ENCODE measurements at places on chromosomes 5 and 9.

DNA sequence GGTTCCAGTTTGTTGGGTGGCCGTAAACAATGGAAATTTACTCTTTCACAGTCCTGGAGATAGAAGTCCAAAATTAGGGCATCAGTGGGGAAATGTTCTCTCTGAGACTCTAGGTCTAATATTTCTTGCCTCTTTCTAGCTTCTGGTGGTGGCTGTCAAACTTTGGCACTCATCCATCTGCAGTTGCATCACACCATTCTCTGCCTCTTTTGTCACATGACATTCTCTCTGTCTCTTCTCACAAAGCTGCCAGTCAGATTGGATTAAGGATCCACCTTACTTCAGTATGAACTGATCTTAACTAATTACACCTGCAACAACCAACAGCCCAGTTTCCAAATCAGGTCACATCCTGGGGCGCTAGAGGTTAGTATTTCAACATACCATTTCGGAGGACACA lies 222.9 kb upstream of the FTMT start:
- DNase-seq, result no peak

- no peak for DNase-seq
These were observed 27.6 kb downstream of the ADAMTS2 start for GRCh38 chr5:179317411-179318220.

- DNase-seq, result no peak
These were observed 339.7 kb upstream of the CLINT1 start for GRCh38 chr5:158198636-158199035.

DNA sequence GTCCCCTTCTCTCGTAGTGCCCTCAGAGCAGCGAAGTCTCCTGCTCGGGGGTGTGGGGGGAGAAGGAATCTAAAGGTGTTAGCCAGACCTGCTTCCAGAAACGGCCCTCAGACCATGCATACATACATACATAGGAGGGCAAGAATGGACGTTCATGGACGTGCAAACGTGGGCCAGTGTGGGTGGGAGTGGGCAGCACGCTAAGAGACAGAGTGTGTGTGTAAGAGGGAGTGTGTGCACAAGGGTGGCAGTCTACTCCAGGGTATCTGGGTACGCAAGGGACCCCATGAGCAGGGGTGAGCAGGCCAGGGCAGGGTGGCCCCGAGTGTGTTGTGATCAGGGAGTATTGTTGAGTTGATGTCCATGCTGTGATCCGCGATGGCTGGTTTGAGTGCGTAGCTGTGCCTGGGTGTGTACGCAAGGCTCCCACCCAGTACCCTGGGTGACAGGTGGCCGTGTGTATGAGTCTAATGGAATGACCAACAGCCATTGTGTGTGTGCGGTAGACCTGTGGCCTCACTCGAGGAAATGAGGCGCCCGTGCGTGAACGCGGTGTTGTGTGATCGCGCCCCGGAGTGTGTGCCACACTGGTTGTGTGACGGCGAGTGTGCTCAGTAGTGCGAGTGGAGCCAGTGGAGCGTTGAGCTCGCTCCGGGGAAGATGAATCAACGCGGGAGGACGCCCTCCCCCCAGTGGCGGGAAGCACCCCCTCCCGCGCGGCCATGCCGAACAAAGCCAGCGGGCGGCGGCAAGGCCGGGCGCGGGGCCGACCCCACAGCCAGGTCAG lies 826 bp downstream of the GPRIN1 start:
- DNase-seq, result no peak

- no peak for DNase-seq
These were observed 30.4 kb upstream of the FYB1 start for GRCh38 chr5:39249564-39250274.

DNA sequence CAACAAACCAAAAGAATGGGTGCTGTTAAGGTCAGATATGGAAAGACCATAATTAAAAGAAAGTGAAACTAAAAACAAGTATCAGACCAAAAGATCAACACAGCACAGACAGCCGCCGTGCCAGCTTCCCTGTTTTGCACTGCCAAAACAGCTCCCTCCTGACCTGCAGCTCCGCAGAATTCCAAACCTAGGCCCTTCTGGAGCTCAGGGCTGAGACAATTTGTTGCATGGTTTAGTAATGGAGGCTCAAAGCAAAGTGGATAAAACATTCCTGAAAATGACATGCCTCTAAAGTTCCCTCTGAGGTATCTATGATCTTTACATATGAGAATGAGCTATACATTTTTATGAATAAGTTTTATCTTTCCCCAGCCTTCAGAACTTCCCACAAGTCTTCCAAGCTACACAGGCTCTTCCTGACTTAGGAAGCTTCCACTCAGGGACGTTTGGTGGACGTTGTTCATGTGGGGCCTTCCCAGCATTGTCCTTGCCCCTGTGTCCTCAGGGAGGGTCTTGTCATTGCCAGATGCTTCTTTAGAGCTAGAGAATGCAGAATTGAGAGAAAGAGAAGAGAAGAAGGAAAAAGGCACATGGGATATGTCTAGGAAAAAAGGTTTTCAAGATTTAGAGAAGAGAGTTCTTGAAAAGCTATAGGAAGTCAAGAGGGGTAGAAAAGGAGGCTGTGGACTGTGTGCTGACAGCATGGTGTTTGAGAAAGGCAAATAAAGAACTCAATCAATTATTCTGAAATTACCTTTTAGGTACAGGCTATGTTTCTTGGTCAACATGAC lies 28.4 kb upstream of the SSBP2 start:
- DNase-seq, result no peak

DNA sequence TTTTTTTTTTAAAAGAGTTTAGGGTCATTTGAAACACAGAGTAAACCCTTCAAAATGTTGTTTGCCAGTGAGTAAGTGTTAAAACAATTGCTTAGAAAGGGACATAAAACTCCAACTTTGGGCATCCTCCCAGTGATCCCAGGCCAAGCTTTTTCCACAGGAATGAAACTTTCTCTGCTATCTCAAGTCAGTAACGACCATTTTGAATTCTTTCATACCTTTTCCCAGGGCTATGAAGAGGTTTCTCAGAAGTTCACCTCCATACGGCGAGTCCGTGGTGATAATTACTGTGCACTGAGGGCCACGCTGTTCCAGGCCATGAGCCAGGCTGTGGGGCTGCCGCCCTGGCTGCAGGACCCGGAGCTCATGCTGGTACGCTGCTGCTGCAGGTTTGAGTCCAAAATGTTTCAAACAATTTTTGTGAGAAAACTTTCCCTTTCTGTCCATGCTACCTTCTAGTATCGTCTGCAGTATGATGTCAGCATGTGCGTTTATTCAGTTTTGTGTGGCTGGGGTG lies 16.8 kb downstream of the OTULIN start:
- DNase-seq, result no peak

DNA sequence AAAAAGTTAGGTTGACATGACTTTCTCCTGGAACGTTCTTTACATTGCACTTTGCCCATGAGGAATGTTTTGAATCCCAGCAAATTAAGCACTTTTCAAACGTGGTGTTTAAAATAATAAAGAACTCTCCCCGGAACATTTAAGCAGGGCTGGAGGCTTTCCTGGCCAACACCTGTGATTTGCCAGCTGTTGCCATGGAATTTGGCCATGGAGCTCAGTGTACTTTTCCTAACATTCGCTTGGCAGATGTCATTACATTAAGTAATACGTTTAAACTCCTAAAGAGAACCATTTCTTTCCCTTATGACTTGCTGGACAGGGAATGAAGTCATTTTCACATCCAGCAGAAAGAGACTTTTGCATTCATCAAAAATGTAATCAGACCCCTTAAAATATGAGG lies 146.1 kb downstream of the GAS1 start:
- no peak for DNase-seq

DNA sequence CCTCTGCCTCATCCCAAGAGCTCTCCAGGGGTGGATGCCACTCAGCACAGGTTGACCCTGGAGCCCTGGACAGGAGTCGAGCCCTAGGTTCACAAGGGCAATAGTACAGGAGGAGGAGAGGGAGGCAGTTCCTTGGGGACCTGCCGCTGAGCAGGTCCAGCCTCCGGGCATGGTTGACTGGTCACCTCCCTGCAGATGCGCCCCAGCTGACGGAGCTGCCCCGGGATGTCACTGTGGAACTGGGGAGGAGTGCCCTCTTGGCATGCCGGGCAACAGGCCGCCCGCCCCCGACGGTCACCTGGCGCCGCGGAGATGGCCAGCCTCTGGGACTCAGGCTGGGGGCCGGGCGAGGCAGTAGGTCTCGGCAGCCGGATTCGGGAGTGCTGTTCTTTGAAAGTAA lies 53.7 kb downstream of the HMCN2 start:
- no peak for DNase-seq

GRCh38 chr5:177355868-177356168 lies 1.9 kb upstream of the RGS14 start:
- no peak for DNase-seq

DNA sequence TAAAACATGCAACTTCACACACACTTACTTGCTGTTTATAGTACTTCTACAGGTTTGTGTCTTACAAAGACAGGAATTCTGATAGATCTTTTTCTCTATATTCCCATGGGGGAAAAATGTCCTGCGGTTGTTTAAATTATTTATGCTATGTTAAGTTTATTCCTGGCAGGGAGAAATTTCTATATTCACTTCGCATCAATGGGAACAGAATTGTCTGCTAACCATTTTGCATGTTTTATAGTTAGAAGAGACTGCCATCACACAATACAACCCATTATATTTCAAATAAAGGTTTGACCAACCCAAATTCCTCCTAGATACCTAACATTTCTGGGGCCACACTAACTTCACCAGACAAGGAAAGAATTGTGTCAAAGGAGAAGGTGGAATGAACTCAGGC lies 110.0 kb upstream of the PRR16 start:
- no peak for DNase-seq

DNA sequence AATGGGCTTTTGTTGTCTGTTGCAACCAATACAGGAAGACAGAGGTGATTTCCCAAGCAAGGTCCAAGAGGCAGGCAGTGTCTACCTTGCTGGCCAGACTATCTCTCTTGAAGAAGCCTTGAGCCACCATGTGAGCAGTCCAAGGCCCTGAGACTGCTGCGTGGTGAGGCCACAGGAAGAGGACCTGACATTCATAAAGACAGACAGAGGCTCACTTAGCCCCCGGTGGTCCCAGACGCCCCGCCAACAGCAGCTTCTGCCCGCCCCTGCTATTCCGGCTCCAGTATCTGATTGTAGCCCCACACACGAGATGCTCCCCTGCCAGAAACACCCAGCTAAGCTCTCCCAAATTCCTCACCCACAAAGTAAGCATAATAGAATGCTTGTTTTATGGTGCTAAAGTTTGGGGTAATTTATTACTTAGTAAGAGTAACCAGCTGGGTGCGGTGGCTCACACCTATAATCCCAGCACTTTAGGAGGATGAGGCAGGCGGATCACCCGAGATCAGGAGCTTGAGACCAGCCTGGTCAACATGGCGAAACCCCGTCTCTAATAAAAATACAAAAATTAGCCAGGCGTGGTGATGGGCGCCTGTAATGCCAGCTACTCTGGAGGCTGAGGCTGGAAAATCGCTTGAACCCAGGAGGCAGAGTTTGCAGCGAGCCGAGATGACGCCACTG lies 22.8 kb upstream of the FUBP3 start:
- no peak for DNase-seq

DNA sequence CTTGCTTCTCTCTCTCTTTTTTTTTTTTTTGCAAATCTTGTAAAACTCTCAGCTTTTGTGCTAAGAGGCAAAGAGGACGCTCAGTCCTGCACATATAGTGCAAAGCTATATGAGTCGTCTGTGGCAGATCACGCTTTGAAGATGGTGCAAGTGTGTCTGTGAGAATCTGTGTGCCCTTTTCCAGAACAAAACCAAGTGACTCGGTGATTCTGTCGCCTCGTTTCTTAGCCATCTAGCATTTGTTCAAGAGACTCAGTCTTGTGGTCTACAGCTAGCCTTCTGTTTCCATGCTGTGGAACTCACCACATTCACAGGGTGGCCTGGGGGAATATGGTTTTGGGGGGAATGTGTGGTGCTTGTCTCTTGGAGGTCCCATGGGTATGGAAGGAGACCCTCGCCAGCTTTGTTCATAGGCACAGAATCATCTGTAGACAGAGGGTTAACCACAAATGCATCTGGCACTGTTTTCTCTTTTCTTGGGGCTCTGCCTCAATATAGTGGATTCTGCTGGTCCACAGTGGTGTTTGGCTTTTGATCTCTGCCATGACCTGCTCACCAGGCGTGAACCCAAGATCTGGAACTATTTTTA lies 82.1 kb downstream of the C9orf152 start:
- no peak for DNase-seq

GRCh38 chr9:111016016-111016415 lies 22.3 kb downstream of the LPAR1 start:
- DNase-seq, result no peak

GRCh38 chr5:39569857-39570256 lies 145.1 kb upstream of the DAB2 start:
- no peak for DNase-seq

GRCh38 chr5:173919443-173919842 lies 31.3 kb downstream of the CPEB4 start:
- DNase-seq, result no peak

DNA sequence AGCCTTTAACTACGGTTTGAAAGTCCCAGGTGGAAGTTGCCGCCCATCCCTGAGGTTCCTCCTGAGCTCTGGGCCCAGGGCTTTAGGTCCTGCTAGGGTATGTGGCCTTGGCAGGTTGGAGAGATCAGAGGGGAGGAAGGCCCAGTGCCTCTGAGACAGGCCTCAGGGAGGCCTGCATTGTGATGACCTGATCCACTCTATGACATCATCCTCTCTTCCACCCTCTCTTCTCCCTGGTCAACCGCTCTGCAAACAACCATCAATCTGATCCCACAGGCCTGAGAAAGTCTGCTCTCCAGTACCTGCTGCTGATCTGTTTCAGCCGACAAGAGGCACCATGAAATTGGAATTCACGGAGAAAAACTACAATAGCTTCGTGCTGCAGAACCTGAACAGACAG lies at the start of gene CCIN:
Gene CCIN, plus strand, starts transcription at position 223 of the 400 bp plus-strand sequence. Its CDS starts 115 bp downstream, at position 338.
- DNase-seq, result no peak

DNA sequence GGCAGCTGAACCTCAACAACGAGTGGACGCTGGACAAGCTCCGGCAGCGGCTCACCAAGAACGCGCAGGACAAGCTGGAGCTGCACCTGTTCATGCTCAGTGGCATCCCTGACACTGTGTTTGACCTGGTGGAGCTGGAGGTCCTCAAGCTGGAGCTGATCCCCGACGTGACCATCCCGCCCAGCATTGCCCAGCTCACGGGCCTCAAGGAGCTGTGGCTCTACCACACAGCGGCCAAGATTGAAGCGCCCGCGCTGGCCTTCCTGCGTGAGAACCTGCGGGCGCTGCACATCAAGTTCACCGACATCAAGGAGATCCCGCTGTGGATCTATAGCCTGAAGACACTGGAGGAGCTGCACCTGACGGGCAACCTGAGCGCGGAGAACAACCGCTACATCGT lies 12.4 kb upstream of the PHYHD1 start:
- no peak for DNase-seq

DNA sequence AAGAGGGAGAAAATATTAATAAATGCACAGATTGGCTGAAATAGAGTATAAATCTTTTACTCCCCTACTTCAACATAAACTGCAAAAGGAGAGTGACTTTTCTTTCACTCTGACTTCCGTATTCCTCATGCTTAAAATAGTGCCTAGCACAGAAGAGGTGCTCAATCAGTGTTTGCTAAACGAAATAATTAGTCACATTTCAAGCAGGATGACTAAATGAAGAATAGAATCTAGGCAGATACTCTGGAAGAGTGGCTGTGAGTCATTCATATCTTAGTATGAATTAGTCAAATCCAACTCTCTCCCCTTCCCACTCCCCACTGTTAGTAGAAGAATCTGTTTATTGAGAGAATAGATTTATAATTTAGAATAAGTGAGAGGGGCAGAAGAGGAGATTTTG lies 4.8 kb downstream of the CD274 start:
- no peak for DNase-seq

All from NCI-H1105 (cell line).